ENCODE measurements at places on chromosomes 4 and X. TPM values are rescaled to one million over a fixed set of nuclear protein-coding genes. Genes with fewer than 3 reads are reported as not detected.

DNA sequence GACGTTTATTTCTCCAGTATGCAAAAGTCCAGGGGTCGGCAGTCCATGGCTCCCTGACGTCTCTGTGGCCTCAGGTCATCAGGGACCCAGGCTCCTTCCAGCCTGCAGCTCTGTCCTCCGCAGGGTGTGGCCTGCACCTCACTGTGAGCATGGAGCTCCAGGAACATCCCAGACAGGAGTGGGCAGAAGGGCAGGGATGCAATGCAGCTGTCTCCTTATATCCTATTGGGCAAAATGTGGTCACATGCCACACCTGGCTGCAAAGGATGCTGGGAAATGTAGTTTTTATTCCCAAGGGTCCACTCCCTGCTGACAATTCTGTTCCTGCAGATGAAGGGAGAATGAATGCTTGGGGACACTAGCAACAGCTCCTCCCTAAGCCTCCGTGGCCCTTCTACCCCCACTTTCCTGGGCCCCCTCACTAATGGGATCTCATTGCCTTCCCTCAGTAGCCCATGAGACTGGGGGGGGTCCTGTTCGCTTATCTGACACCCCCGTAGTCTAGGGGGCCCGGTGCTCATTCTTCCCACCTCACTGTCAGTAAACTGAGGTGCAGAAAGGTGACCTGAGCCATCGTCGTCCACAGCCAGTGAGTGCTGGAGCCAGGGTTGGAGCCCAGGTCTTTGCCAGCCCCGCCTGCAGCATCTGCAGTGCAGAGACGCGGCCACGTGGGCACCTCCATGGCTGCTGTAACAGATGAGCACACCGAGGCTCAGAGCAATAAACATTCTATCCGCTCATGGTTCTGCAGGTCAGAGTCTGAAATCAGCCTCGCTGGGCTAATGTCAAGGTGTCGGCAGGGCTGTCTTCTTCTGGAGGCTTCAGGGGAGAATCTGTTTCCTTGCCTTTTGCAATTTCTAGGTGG is 5.9 kb upstream of the GRPEL1 start:
- no peak overlapping the region for H3K27ac ChIP-seq
- no peaks in the 10 kb centered on the region for H3K27me3 ChIP-seq
- no peaks in the 10 kb centered on the region for H3K36me3 ChIP-seq
- no peak overlapping the region for H3K4me3 ChIP-seq

DNA sequence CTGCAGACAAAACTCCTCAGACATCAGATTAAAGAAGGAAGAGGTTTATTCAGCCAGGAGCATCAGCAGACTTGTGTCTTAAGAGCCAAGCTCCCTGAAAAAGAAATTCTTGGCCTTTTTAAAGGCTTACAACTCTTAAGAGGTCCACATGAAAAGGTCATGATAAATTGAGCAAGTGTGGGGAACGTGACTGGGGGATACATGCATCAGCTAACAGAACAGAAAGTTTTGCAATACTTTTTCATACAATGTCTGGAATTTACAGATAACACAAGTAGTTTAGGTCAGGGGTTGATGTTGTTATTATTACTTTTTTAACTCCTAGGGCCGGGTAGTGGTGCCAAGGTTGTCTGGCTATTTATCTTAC is 55.6 kb upstream of the RBMX start:
- no peaks in the 10 kb centered on the region for H3K27me3 ChIP-seq
- no peaks in the 10 kb centered on the region for H3K36me3 ChIP-seq
- no peak for DNase-seq

GRCh38 chr4:145861336-145862318 is 77.0 kb downstream of the ZNF827 start:
- no peaks in the 10 kb centered on the region for H3K4me1 ChIP-seq
- H3K36me3 ChIP-seq: peaks cover 16% of the 10 kb centered on the region
- H3K27ac ChIP-seq: peak overlapping the region; percentile 62
- DNase-seq: no peak
- no peak overlapping the region for H3K4me3 ChIP-seq
- no peaks in the 10 kb centered on the region for H3K27me3 ChIP-seq

DNA sequence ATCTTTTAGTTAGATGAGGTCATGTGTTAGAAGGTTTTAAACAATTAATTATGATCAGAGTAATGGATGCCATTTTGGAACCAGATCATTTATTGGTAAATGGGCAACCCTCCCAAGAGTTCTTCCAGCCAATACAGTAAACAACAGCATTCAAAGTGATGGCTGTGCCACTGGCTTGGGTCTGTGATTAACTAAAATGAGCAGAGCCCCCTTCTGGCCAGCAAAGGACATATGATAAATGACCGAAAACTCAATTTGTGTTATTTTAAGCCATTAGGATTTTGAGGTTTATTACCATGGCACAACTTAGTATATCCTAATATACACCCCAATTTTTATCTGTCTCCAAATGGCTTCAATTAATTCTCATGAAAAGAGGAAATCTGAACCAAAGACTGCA is 90.8 kb upstream of the NPFFR2 start:
- peak; percentile 17 for DNase-seq
- no peak overlapping the region for H3K4me3 ChIP-seq
- no peaks in the 10 kb centered on the region for H3K36me3 ChIP-seq
- no peaks in the 10 kb centered on the region for H3K4me1 ChIP-seq
- no peak overlapping the region for H3K27ac ChIP-seq

DNA sequence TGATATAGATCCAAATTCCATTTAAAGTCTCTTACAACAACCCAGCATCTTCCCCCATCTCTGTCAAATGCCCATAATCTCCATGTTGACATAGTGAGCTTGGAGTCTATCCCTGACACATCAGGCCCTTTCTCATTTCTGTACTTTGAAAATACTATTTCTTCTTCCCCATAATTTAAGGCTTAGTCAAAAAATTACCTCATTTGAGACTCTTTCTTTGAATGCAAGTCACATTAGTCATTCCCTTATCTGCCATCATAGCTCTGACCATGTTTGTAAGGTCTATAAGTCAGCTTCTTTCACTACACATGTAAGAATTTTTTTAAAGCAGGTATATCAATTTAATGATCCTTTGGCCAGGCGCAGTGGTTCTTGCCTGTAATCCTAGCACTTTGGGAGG is 99.9 kb downstream of the DDX60 start:
- DNase-seq: no peak
- 0 out of 2 replicates have a peak overlapping the region, but pooled peaks have one; percentile 33 for H3K27ac ChIP-seq
- no peak overlapping the region for H3K4me3 ChIP-seq
- no peaks in the 10 kb centered on the region for H3K27me3 ChIP-seq
- H3K36me3 ChIP-seq: no peaks in the 10 kb centered on the region

GRCh38 chr4:79788884-79789283 is 284.1 kb downstream of the ANTXR2 start:
- no peaks in the 10 kb centered on the region for H3K36me3 ChIP-seq

DNA sequence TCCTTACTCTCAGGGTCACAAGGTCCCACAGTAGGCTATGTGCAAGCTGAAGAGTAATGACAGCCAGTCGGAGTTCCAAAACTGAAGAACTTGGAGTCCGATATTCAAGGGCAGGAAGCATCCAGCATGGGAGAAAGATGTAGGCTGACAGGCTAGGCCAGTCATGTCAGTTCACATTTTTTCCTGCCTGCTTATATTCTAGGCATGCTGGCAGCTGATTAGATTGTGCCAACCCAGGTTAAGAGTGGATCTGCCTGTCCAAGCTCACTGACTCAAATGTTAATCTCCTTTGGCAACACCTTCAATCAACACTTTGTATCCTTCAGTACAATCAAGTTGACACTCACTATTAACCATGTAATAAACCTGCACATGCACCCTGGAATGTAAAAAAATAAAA is 960.9 kb upstream of the HS3ST1 start:
- no peaks in the 10 kb centered on the region for H3K27me3 ChIP-seq
- H3K36me3 ChIP-seq: no peaks in the 10 kb centered on the region
- no peak for DNase-seq
- no peak overlapping the region for H3K27ac ChIP-seq
- no peak overlapping the region for H3K4me3 ChIP-seq
- no peaks in the 10 kb centered on the region for H3K4me1 ChIP-seq

DNA sequence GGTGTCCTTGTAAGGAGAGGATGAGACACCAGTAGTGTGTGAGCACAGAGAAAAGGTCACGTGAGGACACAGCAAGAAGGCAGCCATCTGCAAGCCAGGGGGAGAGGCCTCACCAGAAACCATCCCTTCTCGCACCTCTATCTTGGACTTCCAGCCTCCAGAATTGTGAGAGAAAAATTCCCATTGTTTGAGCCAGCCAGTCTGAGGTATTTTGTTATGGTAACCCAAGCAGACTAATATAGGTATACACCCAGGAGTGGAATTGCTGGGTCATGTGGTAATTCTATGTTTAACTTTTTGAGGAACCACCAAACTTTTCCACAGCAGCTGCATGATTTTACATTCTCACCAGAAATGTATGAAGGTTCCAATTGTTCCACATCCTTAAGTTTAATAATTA is 25.6 kb downstream of the ZDHHC9 start:
- peaks cover 11% of the 10 kb centered on the region for H3K27me3 ChIP-seq
- H3K27ac ChIP-seq: no peak overlapping the region
- DNase-seq: no peak
- peaks cover under 1% of the 10 kb centered on the region for H3K36me3 ChIP-seq

GRCh38 chr4:83276299-83277040 is 8.1 kb downstream of the COQ2 start:
- H3K36me3 ChIP-seq: peaks cover 22% of the 10 kb centered on the region
- H3K4me1 ChIP-seq: peaks cover 3% of the 10 kb centered on the region
- no peak overlapping the region for H3K27ac ChIP-seq
- no peak for DNase-seq
- H3K27me3 ChIP-seq: no peaks in the 10 kb centered on the region

GRCh38 chrX:70117738-70118137 is 15.5 kb upstream of the IGBP1 start:
- DNase-seq: no peak
- no peaks in the 10 kb centered on the region for H3K36me3 ChIP-seq
- H3K4me3 ChIP-seq: no peak overlapping the region
- no peaks in the 10 kb centered on the region for H3K4me1 ChIP-seq
- H3K27ac ChIP-seq: no peak overlapping the region
- H3K27me3 ChIP-seq: peaks cover 6% of the 10 kb centered on the region

- H3K36me3 ChIP-seq: no peaks in the 10 kb centered on the region
- no peak overlapping the region for H3K4me3 ChIP-seq
- H3K27ac ChIP-seq: no peak overlapping the region
- H3K27me3 ChIP-seq: no peaks in the 10 kb centered on the region
- no peaks in the 10 kb centered on the region for H3K4me1 ChIP-seq
Measured at GRCh38 chr4:155722816-155723499, 35.9 kb upstream of the GUCY1B1 start.

DNA sequence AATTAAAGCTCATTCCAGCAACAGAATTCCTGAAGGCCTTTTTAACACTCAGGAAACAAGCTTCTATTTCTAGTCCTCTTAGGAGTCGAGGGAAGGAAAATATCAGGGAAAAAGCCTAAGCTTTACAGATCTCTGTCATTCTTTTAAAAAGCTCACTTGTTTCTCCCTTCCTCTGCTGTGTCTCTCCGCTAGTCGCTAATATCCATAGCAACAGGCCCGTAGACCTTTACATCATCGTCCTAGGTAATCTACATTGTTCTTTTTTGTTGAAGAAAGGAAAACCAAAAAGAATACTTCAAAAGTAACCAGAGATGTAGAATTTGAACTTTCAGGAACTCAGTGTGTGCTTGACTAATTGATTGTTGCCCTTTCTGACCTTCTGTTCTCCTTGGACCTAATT is 45.9 kb upstream of the MTMR1 start:
- no peaks in the 10 kb centered on the region for H3K27me3 ChIP-seq
- no peak overlapping the region for H3K27ac ChIP-seq
- 0 out of 2 replicates have a peak, but pooled peaks cover 5% of the 10 kb centered on the region for H3K4me1 ChIP-seq

Gene TBC1D8B
- 0.08 TPM for polyA plus RNA-seq

Gene GDPD2
- polyA plus RNA-seq: 0.08 TPM

Gene GSPT2
- polyA plus RNA-seq: 2.5 TPM

Gene HSFX1
- 0.05 TPM for polyA plus RNA-seq

Gene TMLHE
- polyA plus RNA-seq: 11.3 TPM

Gene ZXDA
- 0.84 TPM for polyA plus RNA-seq

Gene PDLIM3
- polyA plus RNA-seq: 0.08 TPM

Measured in SK-N-SH (cell line).